ENCODE measurements at places on chromosomes 2 and 18.

DNA sequence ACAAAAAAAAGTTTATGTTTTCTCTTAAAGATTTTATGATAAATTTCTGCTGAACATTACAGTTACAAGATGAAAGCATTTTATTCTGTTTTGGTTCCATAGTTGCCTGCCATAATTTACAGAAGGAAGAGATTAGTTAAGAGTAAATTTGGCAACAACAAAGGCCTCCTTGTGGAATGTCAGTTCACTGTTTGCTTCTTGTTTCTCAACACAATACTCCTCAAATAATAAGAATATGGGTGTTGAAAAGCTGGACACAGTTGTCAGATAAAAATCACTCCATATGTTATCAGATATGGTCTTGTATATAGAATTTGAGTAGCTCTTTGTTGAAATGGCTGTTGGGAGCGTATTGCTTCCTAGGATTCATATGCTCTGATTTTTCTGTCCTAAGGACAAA is 359.5 kb downstream of the CPS1 start:
- DNase-seq: no peak

GRCh38 chr2:36792951-36793350 is 96.4 kb downstream of the VIT start:
- DNase-seq: no peak

DNA sequence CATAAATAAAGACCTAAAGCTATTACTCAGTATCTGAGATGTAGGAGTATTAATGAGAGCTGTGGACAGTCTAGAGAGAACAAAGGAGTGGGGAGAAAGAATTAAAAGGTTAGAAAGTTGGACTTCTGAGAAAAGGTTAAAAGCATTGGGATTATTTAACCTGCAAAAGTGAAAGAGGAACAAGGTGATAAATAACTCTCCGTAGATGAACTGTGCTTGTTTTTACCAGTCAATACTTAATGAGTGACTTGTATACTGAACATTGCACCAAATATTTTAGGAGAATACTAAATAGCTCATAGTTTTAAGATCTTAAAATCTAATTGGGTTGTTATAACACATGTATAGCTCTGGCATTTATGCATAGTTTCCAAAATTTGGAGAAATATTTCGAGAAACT is 137.5 kb downstream of the GPD2 start:
- DNase-seq: no peak

DNA sequence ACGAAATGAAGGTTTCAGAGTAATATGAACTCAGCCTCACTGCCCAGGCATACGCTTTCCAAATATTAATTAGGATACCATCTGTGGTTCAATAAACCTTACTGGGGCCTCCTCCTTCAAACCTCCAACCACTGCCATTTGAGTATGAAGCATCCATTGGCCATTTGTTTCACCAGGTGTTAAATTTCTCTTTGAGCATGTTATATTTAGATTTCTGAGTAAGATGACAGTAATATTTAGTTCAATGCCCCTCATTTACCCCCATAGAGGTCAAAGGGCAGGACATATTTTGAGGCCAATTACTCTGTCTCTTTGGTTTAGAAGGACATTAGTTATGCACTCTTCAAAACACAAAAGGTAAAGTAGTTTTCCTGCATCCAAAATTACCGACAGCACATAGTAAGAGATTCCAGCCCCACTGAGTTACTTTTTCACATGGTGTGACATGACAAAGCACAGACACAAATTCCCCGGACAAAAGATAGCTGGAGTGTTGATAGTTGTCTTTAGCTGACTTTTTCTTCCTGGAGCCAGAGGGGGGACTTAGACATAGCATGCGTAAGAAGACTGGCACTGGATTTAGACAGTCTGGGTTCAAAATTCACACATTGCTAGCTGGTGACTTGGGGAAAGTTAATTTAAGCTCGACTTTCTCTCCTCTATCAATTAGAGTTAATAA is 33.1 kb upstream of the LNPK start:
- no peak for DNase-seq

DNA sequence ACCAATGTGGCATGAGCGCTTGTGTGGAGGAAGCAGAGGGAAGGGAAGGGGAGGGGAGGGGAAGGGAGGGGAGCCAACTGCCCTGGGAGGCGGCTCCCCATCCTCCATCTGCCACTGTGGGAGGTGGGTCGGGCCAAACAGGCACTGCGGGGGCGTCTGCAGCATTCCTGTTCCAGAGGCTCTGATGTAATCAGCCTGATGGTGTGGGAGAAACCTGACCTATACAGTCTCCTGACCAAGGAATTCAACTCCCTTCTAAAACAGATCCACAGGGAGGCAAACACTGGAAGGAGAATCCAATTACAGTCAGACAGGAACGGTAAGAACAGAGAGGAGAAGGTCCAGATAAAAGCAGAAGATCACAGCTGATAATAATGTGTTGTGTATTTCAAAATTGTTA is 88.8 kb downstream of the CD8B2 start:
- no peak for DNase-seq

DNA sequence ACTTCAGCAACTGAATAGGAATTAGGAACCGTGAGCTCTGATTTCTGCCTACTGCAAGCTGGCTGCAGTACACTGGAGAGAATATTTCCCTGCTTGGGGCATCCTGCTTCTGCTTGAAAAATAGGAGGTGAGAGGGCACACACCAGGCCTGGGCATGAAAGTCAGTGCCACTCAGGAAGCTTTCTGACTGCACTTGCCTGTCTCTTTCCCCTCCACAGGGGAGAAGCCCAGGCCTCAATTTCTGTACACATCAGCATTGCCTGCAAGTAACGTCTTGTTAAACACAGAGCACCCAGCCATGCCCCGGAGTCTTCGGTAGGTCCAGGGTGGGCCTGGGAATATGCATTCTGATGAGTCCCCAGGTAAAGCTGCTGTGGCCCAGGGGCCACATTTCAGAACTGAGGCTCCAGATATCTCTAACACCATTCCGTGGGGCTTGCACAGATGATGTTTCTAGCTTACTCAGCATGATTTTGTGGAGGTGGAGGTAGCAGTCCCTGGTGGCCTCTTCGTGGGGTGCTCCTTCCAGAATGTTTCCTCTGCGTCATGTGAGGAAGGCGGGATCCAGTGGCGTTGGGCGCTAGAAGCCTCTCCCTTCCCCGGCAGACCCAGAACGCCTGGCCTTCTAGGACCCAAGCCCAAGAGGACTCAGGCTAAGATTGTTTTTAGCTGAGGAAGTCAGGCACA is 114.1 kb downstream of the ZBTB7C start:
- no peak for DNase-seq

DNA sequence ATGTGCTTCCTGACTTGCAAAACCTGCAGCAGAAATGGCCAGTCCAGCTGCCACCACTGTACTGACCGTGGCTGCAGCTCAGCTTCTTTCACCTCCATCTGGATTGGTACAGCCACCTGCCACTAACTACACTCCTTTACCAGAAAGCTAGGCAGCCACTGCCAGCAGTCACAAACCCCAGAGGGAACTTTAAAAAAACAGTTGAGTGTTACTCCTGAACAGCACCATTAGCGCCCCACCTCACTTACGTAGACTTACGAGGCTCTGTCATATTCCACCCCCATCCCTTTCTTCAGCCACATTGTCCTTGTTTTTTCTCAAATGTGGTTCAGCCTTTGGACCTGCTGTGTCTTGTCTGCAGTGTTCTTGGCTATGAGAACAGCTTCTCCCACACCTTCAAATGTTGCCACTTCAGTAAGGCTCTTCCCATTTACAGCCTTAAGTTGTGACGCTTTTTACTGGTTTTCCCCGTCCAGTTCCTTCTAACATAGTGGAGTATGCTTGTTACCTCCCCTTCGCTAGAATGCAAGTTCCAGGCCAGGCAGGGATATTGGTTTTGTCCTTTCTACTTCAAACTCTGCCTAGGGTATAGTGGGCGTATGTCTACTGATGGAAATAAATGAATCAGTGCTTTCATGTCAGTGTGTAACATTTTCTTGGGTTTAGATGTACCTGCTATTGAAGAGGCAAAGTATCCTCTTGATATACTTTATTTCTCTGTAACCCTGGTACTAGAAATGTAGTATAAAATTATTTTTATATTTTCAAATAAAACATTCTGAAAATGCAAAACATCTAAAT is 17.0 kb downstream of the HNRNPA3 start:
- no peak for DNase-seq

- no peak for DNase-seq
Observed at GRCh38 chr18:76619261-76619620, 124.2 kb upstream of the ZNF516 start.

DNA sequence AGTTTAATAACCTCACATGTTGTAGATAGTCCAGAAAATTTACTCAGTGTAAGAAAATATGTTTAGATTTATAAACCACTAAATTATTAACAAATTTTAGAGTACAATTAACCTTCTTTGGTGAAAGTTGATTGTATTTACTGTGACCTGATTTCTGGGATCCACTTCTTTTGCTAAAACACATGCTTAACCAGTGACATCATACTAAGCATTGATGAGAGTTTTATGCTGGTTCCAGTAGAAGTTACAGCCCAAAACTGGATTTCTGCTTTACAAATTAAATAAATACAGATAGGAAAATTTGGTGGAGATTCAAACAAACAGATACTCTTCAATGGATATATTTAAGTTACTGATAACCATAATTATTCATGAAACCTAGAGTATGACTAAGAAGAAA is 40.9 kb downstream of the RBBP8 start:
- no peak for DNase-seq

- DNase-seq: no peak
Observed at GRCh38 chr2:7858624-7859023, 823.2 kb upstream of the ID2 start.

DNA sequence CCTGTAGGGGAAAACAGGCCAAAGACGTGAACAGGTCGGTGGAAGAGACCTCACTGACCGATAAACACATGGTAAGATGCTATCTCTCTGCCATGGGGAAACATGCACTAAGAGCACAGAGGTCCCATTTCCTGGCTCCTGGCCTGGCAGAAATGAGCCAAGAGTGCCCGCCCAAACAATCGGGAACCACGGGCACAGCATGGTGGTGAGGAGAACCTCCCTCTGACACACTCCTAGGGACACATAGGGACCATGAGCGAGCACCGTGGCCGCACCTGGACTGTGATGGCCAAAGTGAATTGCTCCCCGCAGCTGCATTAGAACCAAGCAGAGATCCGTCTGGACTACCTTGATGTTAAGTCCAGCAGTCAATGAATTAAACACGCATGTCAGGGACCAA is 11.1 kb downstream of the HS6ST1 start:
- no peak for DNase-seq

- no peak for DNase-seq
Observed at GRCh38 chr18:79991494-79991893, 3.1 kb upstream of the TXNL4A start.

- DNase-seq: no peak
Observed at GRCh38 chr2:85503851-85504777, 34.9 kb upstream of the MAT2A start.

- no peak for DNase-seq
Observed at GRCh38 chr2:69082430-69082997, 69.5 kb downstream of the ANTXR1 start.

GRCh38 chr2:240172071-240172895 is 31.8 kb upstream of the OTOS start:
- no peak for DNase-seq

- DNase-seq: peak; percentile 68
Observed at GRCh38 chr18:24397694-24398368, at the start of gene OSBPL1A. Gene OSBPL1A (minus strand): TSS chr18:24397824. CDS start chr18:24377533, 20,291 bp downstream.

DNA sequence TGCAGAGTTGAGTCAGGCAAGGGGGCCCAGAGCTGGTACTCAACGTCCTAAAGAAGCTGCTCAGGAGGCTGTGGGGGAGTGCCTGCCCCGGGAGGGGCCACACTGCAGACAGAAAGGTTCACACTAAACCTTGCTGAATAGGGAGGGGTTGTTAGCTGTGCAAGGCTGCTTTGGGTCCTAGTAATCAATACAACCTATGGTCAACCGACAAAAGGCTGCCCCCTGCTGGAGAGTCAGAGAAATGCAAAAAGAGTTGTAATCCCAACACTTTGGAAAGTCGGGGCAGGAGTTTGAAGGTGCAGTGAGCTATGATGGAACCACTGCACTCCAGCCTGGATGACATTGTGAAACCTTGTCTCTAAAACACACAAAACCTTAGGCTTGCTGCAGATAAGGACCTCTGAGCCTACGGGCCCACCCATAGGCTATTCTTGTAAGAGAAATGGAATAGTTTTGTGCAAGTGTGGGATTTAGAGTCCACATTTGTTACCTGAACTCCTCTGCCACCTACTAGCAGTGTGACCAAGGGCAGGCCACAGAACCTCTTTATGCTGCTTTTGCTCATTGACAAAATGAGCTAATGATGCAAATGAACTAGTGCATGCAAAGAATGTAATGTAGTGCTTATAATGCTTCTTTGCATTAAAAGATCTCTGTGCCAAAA is 81.5 kb downstream of the PRPF40A start:
- peak; percentile 73 for DNase-seq

- DNase-seq: no peak
Observed at GRCh38 chr2:2788076-2788475, 457.0 kb upstream of the MYT1L start.

DNA sequence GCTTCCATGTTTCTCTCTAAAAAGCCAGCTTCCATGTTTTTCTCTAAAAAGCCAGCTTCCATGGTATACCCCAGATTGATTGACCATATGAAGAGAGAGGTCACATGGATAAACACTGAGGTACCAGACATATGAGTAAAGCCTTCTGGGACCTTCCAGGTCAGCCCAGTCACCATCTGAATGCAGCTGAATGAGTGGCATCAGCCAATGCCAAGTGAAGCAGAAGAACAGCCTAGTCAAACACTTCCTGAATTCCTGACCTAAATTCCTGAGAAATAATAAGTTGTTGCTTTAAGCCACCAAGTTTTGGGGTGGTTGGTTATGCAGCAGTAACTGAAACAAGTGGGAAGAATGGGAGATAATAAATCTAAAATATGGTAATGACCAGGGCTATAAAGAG is 5.7 kb upstream of the ALS2 start:
- DNase-seq: no peak

DNA sequence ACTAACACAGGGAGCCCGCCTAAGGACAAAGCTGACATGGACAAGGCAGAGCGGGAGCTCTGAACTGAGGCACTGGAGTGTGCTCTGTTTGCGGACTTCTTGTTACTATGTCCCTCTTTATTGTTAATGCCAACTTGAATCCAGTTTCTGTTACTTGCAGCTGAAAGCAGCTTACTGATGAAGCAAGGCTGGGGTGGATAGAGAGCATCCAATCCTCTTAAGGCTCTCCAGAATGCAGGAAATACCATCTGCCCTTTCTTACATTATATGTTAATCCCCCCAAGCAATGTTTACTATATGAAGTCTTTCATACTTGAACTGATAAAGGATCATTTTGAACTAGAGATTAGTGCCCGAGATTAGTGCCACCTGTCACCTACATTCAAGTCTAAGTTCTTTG is 9.4 kb downstream of the FAM210A start:
- DNase-seq: no peak

GRCh38 chr2:181586569-181587081 is 70.3 kb downstream of the CERKL start:
- no peak for DNase-seq

All from K562 (cell line).